ENCODE measurements at places on chromosomes 1 and 21.

DNA sequence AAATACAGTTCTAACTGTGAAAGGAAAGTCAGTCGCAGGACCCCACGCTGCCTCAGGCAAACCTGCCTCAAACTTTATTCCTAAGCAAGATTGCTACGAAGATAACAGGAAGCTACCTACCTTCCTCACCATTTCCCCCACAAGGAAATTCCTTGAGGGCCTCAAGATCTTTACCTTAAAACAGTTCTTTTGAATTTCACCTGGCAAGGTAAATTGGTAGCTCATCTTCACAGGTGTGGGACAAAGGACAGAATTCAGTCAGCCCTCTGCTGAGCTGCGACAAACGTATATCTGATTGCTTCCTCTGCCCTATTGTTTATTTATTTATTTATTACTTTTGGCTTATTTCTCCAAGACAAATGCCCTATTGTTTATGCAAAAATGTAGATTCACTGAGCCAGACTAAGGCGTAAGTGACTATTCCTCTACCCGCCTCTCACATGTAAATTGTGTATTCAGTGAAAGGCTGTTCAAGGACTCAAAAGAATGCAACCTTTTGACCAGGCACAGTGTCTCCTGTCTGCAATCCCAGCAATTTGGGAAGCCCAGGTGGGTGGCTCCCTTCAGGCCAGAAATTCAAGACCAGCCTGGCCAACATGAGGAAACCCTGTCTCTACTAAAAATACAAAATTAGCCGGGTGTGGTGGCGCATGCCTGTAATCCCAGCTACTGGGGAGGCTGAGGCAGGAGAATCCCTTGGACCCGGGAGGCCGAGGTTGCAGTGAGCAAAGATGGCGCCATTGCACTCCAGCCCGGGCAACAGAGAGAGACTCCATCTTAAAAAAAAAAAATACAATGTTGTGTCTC, 17.3 kb upstream of the PKNOX1 start:
- no peak for DNase-seq

DNA sequence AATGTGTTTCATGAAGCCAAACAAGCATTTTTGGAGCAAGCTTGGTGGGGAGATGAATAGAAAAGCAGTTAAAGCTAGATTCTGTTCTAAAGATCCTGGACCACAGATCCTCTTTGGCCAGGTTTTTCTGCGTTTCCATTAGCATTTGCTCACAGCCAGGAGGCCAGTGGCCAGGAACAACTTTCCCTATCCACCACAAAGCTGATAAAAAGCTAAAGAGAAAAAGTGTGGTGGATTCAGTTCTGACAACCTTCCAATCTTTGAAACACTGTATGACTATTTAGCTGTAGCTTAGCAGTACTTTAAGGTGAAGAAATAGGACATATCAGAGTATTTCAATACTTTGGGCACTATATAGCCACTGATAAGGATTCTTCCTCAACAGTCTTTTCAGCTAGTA, 3.0 kb upstream of the NEK7 start:
- no peak for DNase-seq

- DNase-seq, result no peak
These were observed 49.5 kb downstream of the TRIM11 start for GRCh38 chr1:228356897-228357680.

- no peak for DNase-seq
These were observed 570 bp upstream of the PEX10 start for GRCh38 chr1:2412773-2413494.

DNA sequence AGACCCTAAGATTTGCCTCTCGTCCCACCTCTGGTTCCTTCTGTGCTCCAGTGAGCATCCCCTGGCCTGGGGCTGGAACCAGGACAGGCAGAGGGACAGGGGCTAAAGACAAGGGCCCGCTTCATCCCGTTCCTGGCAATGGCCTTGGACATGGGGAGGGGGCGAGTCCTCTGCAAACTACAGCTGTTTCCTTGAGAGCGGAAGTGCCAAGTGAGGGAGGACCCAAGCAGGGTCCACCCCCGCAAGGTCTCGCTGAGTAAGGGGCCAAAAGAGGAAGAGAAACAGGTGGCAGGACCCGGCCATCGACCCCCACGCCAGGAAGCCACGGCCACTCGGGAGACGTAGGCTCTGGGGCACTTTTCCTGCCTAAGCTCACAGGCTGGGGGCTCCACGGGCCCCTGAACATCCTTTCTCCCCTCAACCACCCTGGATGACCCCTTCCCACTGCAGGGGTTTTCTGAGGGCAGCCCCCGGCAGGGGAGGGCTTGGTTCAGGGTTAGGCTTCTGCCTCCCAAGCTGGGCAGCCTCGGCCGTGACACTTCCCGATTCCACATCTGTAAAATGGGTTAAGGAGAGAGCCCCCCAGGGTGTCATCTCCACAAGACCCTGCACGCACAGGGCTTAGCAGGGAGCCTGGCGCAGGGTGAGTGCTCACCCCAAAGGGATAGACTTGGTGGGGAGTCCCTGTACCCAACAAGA, 17.9 kb upstream of the PLEKHG5 start:
- no peak for DNase-seq

GRCh38 chr21:21216047-21216446, 217.8 kb downstream of the NCAM2 start:
- no peak for DNase-seq

DNA sequence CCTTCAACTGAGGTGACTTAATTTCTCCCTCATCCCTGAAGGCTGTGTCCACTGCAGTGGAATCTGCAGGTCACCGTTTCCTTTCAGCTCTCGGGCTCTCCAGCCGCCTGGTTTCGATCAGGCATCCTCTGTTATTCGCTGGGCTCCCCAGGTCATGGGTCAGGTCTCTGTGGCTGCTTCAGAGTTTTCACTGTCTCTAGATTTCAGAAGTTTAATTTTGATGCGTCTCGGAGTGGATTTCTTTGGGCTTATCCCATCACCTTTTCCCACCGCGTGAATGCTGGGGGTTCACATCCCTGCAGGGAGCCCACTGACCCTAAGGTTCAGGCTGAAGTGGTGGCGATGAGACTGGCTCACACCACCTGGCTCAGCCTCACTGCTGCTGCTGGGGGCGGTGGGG, 3.3 kb downstream of the ACTRT2 start:
- no peak for DNase-seq

GRCh38 chr1:215719552-215719951, 152.4 kb downstream of the KCTD3 start:
- no peak for DNase-seq

DNA sequence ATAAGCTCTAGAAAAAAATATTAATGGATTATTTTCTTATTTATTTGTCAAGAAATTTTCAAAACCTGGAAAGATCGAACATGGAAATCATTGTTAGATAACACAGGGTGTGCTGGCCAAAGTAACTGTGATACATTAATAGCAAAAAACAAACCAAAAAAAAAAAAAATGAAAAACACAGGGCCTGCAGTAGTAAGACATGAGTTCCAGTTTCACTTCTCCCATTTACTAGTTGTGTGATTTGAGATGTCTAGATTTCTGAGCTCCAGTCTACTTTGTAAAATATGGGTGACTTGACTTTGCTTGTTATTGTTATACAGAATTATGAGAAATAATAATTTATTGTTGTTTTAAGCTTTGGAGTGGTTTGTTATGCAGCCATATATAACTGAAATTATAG, 13.6 kb downstream of the FAM177B start:
- DNase-seq, result no peak

- DNase-seq, result no peak
These were observed 81.6 kb upstream of the PPP2R5A start for GRCh38 chr1:212203630-212204029.

DNA sequence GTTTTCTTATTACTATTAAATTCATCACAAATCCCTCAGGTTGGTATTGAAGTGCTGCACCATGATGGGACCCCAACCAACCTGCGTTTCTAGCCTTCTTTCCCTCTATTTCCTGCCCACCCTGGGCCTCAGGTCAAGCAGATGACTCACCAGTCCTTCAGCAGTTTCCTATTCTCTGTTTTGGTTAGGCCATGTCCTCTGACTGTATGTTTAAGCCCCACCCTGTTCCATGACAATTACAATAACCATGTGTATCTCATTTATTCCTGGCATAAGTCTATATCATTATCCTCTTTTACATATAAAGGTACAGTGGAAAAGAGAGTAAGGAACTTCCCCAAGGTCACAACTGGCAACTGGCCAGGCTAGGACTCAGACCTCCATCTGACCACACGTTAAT, 5.3 kb upstream of the FAM78B start:
- DNase-seq, result no peak

- no peak for DNase-seq
These were observed 62.5 kb downstream of the CD58 start for GRCh38 chr1:116508085-116508983.

GRCh38 chr1:91007092-91007491, 14.7 kb downstream of the ZNF644 start:
- DNase-seq, result no peak
